ENCODE measurements at places on chromosomes 7 and 10.

DNA sequence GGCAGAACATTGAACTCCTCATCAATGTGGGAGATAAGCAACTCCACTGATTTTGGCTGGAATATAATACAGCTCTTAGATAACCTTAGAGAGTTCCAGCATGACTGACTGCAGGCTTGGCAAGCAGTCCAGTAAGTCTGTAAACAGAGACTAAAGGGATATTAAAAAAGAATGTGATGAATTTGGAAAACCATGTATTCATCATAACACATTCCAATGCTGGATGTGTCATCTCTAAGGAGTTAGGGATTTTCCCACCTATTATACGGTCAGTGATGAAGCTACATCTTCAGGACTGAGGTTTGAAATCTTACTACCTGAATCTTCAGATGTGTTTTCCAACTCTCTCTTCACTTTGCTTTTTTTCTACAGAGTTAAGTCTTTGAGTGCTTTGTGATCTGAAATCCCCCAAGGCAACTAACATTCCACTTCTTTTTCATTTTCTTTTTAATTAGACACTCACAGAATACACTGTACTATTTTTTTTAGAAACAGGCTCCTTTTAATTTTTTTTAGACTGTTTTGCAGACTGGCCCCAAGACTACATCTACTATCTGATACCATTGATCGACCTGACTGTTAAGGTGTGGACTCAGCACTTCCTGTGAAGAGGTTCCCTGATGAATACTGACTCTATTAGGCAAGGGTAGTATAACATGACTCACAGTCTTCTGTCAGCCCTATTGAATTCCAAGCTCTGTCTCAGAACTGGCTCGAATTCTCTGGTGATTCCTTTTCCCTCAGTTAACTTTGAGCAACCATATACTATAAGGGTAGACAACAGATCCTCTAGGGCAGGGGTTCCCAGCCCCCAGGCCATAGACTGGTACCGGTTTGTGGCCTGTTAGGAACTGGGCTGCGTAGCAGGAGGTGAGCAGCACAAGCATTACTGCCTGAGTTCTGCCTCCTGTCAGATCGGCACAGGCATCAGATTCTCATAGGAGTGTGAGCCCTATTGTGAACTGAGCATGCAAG, 678.2 kb downstream of the GRM8 start:
- DNase-seq = no peak

DNA sequence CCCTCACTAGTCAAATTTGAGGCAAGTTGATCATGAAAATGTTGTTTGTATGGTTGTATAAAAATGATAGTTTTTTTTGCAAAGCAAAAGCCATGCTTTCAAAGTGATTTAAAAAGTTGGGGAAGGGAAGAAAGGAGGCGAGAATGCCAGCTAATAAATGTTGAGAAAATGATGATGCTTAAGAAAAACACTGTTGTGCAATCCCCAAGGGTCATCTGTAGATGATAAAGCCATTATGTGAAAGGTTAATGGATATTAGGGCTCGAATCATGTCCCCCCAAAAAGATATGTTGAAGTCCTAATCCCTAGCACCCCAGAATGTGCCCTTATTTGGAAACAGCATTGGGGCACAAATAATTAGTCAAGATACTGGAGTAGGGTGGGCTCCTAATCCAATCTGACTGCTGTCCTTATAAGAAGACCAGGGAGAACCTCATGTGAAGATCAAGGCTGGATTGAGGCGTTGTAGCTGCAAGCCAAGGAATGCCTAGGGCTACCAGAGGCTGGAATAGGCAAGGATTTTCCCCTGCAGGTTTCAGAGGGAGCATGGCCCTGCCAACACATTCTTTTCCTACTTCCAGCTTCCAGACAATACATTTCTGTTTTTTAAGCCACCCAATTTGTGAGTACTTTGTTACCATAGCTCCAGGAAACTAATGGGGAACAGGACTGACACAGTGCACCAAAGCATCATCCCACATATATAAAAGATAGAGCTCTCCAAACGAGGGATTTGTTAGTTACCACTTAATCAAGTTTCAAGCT, 35.4 kb upstream of the MKLN1 start:
- no peak for DNase-seq

GRCh38 chr7:55557666-55558188, 14.6 kb downstream of the VOPP1 start:
- no peak for DNase-seq

- DNase-seq = no peak
These were observed 81.9 kb downstream of the BMPER start for GRCh38 chr7:33986951-33987947.

DNA sequence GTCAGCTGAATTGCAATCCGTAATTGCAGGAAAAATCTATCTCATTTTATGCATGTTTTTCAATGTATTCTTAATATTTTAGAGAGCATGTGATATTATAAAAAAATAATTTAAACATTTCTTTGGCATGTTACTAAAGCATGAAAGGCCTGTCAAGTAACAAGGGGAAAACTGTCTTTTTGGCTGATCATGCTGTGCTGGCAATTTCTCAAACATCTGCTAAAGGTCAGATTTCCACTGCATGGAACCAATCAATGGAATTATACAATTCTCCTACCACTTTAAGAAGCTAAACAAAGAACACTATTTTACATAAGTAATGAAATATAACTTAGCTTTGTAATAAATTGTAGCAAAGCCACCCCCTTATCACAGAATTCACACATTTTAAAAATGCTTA, 49.4 kb downstream of the JMJD1C start:
- DNase-seq = no peak

Measured in stimulated activated CD4-positive, alpha-beta T cell treated with anti-CD3 and anti-CD28 coated beads, Interleukin-1b, Interleukin-23, amount 100 ng/mL, for 1 hour (primary cell).